Stimulated activated CD4-positive, alpha-beta T cell treated with anti-CD3 and anti-CD28 coated beads, Interleukin-12 subunit alpha, Interleukin-12 subunit beta, amount 100 ng/mL, for 48 hours (primary cell): ENCODE measurements at places on chromosomes 7 and 10.

- no peak for DNase-seq
Observed at GRCh38 chr7:32379510-32380112, 110.6 kb downstream of the LSM5 start.

GRCh38 chr7:135164357-135165061 is 6.0 kb downstream of the CYREN start:
- DNase-seq: no peak

GRCh38 chr7:52726493-52726892 is 308.9 kb upstream of the POM121L12 start:
- DNase-seq: no peak

DNA sequence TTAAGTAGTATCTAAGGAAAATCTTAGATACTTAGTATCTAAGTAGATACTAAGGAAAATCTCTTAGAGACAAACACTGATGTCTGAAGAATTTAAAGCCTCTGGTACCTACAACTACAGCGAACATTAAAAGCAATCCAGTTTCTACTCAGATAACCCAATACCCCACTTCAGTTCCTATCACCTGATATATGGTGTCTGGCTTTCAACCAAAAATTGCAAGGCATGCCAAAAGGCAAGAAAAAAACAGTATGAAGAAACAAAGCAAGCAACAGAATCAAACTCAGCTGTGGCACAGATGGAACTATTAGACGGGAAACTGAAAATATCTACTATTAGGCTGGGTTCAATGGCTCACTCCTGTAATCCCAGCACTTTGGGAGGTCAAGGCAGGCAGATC is 31.1 kb downstream of the ARHGAP12 start:
- no peak for DNase-seq

- no peak for DNase-seq
Observed at GRCh38 chr10:22633106-22633505, 81.3 kb downstream of the PIP4K2A start.

- DNase-seq: no peak
Observed at GRCh38 chr10:101131962-101132635, 999 bp downstream of the TLX1 start.

DNA sequence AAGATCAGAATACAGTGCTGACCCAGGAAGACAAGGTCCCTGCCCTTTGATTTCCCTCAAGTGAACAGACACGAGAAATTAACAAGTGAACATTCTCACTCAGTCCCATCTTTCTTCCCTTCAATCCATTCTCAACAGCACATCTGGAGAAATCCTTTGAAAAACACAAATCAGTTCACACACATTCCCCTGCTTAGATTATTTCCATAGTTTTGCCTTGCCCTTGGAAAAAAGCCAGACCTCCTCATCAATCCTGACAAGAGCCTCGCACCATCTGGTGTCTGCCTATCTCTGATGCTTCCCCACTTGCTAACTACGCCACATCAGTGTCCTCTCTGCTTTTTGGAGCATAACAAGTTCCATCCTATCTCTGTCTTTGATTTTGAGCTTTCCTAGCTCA is 94.4 kb upstream of the KIAA1217 start:
- no peak for DNase-seq

DNA sequence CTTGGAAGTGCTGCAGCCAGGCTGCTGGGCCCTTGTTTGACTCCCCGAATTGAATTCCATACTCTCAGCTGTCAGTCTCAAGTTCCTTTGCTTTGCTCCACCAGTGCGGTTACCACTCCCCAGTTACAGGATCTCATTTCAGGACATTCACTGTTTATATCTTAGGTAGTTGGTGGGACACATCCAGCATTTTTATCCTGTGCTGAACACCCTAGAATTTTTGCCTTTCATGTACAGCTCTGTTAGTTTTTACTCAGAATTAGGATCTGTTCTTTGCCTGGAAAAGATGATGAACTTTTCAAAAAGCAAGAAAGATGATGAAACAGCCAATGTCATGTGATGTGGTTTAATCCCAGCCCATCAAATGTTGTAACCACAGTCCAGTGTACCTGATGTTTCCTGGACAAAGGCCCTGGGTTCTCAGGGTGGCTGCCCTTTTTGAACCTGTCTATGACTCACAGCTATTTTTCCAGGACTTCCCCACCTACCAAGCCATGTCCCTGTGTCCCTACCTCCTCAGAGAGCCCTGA is 149.7 kb downstream of the NOC3L start:
- no peak for DNase-seq

GRCh38 chr10:50550291-50550839 is 73.4 kb downstream of the SGMS1 start:
- no peak for DNase-seq

GRCh38 chr10:13810568-13810967 is 223.8 kb downstream of the PRPF18 start:
- no peak for DNase-seq

GRCh38 chr10:98555021-98555619 is 108.4 kb upstream of the HPS1 start:
- no peak for DNase-seq

GRCh38 chr7:117711556-117711955 is 161.7 kb downstream of the CTTNBP2 start:
- no peak for DNase-seq
